ENCODE measurements at places on chromosomes 6 and 20.

- no peak for DNase-seq
Measured at GRCh38 chr20:37190354-37191112, 11.2 kb upstream of the MROH8 start.

- no peak for DNase-seq
Measured at GRCh38 chr6:168616816-168617765, 176.1 kb downstream of the SMOC2 start.

DNA sequence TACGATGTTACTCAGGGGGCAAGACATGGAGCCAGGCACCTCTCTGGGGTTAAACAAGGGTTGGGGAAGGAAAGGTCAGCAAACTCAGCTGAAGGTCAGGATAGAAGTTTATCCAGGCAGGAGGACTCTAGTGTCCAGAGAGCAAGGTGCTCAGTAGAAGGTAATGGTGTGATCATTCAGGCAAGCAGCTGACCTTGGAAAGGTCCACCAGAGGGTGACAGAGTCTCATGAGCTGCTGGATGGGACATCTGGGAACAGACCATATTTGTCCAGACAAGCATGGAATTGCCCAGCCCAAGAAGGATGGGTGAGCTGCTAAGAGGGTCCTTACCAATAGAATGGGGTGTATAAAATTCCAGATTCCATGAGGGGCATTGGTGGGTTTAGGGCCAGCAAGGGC, 89.5 kb downstream of the MAP3K7 start:
- DNase-seq: no peak

DNA sequence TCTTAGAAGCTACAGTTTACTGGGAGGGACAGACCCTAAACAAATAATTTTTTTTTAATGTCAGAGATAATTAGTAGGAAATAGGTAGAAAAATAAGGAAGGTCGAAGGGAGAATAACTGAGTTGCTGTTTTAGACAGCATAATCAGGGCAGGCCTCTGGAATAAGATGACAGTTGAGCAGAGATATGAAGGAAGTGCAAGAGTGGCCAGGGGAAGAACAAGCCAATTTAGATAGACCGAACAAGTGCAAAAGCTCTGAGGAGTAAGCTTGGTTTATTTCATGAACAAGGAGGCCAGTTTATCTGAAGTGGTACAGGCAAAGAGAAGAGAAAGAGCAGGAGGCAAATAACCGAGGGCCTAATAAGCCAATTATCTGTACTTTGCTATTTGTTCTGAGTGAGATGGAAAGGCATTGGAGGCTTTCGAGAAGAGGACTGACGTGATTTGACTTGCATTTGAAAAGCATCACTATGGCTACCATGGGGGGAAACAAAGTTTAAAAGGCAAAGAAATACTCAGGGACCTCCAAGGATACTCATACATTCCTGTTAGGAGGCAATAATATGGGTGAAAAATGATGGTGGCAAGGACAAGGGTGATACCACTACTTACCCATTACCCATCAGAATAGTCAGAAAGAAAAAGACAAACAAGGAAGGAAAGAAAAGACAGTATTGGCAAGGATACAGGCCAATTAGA, 19.7 kb downstream of the PROCR start:
- no peak for DNase-seq
